Umbilical cord (tissue), 2 donors: ENCODE measurements at places on chromosomes 2 and 18.
A peak's percentile ranks its signal among the peaks of the same experiment; 100 is the strongest.

- no peak for DNase-seq
Measured at GRCh38 chr2:24399434-24400206, 39.3 kb upstream of the ITSN2 start.

DNA sequence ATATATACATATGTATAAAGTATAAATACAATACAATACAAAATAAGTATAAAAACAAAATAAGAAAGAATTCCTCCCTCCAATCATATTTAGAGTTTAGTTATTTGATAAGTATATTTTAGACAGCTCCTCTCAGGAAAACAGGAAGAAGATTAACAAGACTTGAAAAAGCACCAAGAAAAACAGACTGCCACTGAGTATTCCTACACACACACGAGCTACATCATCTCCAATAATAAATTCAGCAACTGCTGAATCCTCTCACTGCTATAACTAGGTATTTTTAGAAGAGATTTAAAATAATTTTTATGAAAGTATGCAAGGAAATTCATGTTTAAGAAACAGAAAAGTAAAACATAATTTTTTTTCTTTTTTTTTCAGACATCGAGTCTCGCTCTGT lies 13.0 kb downstream of the LONRF2 start:
- DNase-seq, result no peak

GRCh38 chr18:23972453-23972852 lies 42.1 kb upstream of the TTC39C start:
- no peak for DNase-seq

GRCh38 chr2:166333801-166334200 lies 41.9 kb downstream of the SCN9A start:
- DNase-seq, result no peak

- no peak for DNase-seq
Measured at GRCh38 chr2:29697181-29697580, 224.2 kb downstream of the ALK start.

DNA sequence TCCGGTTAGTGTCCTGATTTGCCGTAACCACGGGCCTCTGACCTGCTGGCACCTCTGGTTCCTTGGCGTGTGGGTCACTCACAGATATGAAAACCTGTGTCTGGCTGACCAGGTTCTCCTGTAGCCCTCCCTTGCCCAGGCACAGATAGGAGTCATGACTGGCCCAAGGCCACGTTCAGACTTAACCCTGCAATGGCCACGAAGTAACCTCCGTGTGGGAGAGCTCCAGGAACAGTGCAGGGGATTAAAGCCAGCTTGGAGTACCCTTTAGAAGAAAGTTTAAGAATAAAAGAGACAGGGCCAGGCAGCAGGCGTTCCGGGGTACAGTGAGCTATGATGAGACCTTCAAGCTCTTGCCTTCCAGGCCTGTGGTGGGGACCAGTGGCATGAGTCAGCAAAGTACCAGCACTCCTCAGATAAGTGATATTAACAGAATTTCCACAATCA lies 25.5 kb downstream of the CENPO start:
- DNase-seq, result no peak

GRCh38 chr2:153408710-153409385 lies 69.7 kb downstream of the RPRM start:
- DNase-seq, result peak; percentile 74

- no peak for DNase-seq
Measured at GRCh38 chr2:43224571-43225092, 1.8 kb downstream of the ZFP36L2 start.

- DNase-seq, result no peak
Measured at GRCh38 chr2:120110507-120110906, 97.6 kb downstream of the EPB41L5 start.

- peak; percentile 32 for DNase-seq
Measured at GRCh38 chr2:238061315-238062202, 758 bp downstream of the SCLY start.

- DNase-seq, result no peak
Measured at GRCh38 chr18:28740575-28740974, 563.6 kb upstream of the CDH2 start.

GRCh38 chr18:3652380-3653262 lies 202.6 kb downstream of the TGIF1 start:
- peak; percentile 85 for DNase-seq

DNA sequence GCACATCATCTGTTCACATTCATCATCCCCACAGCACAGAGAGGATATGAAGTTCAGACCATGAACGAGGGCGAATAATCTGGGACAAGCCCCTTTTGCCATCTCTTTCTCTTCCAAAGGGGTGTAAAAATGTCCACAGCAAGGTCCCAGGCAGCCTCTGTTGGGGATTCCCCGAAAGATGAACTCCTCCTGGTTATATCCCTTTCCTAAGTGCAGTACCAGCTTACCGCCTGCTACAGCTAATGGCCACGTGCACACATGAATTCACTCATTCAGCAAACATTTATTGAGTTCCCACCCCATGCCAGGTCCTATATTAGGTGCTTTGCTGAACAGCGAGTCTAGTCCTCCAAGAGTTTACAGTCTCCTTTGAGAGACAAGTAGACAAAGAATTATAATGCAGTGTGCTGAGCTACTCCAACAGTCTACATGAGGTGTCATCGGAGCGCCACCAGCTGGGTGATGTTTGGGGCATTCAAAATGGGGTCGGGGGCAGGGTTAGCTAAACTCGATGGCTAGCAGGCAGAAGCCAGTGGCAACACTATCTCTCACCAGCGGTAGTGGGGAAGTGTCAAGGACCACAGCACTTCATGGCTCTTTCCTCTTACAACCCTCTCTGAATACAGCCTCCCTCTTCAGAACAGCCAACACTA lies 228.9 kb downstream of the TMEM163 start:
- no peak for DNase-seq

GRCh38 chr2:219000569-219000960 lies 7.3 kb upstream of the CRYBA2 start:
- DNase-seq, result no peak

DNA sequence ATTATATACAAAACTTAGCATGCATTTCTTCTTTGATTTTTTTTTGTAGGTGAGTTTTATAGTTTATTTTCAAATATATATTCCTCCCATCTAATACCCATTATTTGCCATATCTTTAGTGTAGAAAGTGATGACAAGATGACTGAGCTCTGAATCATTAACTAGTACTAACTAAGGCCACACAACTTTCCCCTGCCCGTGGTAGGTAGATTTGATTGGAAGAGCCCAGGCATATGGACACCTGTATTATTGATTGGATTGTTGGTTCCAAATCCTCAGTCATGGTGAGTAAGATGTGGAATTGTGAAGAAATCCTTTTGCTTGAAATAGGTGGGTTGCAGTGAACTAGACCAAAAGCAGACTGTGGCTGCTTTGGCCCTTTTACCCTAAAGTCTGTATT lies 54.8 kb downstream of the ABI2 start:
- DNase-seq, result no peak

GRCh38 chr18:79513381-79514081 lies 117.8 kb downstream of the NFATC1 start:
- DNase-seq, result no peak

DNA sequence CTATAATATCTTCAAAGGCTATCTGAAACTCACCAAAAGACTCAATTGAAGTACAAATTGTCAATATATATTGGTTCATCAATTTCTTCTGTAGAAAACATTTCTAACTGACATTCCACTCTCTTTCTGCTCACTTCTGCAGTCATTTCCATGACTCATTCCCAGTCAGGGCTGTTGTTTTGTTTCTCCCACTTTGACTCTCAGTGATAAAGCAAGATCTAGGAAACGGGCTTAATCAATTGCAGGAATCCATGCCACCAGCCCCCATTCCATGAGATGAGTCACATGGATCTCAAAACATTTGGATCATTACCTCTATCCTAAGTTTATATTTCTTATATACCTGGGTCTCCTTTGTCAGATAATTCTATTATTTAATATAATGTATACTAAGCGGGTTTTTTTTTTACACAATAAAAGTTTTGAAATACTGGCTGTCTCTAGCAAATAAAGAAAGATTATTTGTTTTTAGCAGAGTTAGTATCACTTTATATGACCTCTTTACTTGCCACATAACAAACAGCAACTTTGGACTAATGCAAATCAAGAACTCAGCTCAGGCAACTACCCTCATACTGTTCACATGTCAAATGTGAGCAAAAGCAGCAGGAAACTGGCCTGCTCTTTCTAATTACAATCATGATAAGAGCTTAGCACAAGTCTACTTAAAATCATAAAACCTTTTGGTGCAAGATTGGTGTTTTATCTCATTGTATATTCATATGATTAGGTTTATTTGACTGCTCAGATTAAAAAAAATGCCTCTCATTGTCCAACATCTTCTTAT lies 251.1 kb upstream of the PIK3C3 start:
- no peak for DNase-seq

DNA sequence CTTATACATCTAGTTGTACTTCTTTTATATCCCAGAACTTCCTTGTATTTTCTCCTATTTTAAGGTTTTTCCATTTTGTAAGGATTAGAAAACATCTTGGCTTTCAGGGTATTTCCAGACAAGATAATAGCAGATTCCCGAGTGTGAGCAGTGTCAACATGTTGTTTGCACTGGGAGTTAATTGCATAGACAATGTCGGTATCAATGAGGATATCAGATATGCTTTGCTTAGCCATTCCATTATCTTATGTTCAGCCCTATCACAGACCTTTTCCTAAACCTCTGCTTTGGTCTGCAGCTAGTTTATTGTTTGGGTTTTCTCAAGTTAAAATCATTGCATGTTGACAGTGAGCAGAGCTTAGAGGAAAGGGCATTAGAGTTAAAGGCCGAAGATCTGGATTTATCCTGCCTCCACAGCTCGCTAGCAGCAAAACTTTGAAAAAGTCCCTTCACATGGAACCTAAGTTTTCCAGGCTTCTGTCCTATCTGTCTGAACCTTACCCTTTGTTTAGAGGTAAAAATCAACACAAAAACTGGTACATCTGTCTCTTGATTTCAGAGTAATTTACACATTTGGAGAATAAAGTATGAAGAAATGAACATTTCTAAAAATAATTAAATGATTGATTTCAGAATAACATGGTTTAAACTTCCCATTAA lies 355.4 kb downstream of the KIAA1328 start:
- DNase-seq, result peak; percentile 2

- peak; percentile 28 for DNase-seq
Measured at GRCh38 chr2:51013079-51013932, 18.6 kb downstream of the NRXN1 start.

DNA sequence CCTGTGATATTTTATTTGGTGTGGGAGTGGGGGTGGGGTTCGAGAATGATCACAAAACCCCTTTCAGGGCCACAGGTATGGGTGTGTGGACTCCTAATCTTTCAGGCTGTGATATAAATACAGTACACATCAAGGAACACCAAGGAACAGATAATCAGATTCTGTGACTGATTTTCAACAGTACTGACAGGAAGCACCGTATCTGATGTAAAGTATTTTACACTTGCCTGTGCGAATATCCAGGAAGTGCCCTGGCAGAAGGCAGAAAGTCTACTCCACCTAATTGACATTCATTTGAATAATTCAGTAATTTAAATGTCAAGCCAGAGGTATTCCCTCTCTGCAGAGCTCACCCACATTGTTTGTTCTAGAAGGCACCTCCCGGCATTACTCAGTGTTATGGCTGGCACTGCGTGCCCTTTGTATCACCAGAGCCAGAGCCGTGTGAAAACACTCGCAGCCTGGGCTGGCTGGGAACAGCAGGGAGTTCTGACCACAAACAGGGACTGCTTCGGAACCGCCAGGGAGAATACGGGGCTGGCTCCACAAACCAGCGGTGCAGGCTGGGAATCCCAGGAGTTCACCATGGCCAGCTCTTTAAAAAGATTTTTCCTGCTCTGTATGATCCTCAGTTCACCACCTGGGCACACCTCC lies 91.8 kb downstream of the ACVR1 start:
- no peak for DNase-seq

DNA sequence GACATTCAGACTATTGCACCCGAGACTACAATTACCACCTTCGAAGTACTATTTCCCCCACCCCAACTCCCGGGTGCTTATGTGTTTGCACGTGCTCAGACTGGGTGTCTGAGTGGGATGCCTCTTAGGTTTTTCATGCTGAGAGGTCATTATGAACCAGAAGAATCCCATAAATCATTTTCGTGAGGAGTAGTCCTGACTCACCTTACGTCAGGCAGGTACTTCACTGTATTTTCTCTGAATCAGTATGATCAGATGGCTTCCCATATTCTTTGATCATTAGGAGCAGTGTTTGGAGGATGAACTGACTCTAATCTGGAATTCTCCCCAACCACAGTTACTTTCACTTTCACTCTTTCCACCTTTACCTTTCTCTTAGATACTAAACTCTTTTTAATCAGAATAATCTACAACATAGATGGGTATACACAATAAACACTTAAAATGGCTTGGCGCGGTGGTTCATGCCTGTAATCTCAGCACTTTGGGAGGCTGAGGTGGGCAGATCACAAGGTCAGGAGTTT lies 38.4 kb upstream of the STAT4 start:
- no peak for DNase-seq

DNA sequence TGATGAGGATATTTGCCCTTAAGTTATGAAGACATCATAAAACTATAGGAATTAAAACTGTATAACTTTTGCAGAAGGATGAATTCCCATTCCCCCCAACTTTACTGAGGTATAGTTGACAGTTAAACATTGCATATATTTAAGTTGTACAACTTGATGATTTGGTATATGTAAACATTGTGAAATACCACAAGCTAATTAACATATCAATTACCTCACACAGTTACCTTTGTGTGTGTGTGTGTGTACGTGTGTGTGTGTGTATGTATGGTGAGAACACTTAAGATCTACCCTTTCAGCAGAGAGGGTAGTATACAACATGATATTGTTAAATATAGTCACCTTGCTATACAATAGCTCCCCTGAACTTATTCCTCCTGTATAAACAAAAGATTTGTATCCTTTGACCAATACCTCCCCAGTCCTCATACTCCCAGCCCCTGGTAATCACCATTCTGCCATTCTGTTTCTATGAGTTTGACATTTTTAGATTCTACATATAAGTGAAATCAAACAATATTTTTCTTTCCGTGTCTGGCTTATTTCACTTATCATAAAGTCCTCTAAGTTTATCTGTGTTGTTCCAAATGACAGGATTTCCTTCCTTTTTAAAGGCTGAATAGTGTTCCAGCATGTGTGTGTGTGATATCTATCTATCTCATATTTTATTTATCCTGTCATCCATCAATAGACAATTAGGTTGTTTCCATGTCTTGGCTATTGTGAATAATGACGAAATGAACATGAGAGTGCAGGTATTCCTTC lies 48.2 kb upstream of the FAM136A start:
- DNase-seq, result no peak

GRCh38 chr2:226583715-226584114 lies 215.9 kb downstream of the IRS1 start:
- DNase-seq, result peak; percentile 88

DNA sequence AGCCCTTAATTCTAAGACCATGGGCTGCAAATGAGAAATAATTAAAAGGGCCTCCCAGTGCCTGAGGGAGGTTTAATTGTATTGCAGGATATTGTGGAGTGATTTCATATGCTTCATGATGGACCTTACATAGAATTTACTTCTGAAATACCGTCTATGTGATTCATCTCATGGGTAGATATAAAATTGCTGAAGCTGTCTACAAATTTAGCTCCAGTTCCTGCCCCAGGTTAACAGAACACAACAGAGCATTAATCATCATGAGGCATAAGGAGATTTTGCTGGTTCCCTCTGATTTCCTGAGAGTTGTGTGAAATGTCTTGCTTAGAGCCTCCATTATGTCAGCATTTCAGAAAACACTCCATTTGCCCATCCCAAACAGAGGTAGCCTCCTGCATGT lies 770 bp downstream of the UPP2 start:
- DNase-seq, result no peak
